Activated CD4-positive, alpha-beta T cell treated with anti-CD3 and anti-CD28 coated beads, Interleukin-2, amount 10 ng/mL, durations not matched to agents 7 days and 5 days (primary cell): ENCODE measurements at places on chromosomes 2 and 18. TPM values are rescaled to one million over a fixed set of nuclear protein-coding genes. Genes with fewer than 3 reads are reported as not detected.

DNA sequence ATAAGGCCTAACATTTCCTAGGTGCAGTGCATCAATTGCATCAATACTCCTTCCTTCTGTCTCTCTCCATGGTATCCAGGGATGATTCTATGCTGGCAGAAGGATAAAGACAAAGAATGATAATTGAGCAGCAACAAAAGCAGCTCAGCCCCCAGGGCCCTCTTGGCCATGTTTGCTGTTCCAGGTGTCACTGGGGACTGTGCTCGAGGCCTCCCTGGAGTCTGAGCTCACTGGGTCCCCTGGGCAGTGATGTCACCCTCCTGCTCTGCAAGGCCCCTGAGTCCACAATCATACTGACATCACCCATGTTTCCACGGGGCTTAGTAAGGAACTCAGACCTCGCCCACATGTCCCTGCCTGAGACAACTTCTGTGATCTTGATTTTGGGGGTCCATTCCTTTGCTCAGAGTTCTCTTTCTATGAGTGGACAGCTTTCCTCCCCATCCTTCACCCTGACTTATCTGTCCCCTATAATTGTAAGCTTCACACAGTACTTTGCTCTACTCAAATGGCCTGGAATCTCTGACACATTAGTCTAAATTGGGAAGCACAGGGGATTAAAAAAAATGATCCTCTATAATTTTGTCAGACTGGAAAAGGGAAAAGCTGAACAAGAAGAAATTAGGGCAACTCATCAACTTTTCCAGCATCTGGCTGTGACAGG lies 15.8 kb upstream of the EXOC6B start:
- DNase-seq, result no peak

- no peak for DNase-seq
Observed at GRCh38 chr2:209424199-209424701, 403 bp downstream of the MAP2 start.

GRCh38 chr2:216583606-216584005 lies 49.6 kb upstream of the IGFBP2 start:
- no peak for DNase-seq

DNA sequence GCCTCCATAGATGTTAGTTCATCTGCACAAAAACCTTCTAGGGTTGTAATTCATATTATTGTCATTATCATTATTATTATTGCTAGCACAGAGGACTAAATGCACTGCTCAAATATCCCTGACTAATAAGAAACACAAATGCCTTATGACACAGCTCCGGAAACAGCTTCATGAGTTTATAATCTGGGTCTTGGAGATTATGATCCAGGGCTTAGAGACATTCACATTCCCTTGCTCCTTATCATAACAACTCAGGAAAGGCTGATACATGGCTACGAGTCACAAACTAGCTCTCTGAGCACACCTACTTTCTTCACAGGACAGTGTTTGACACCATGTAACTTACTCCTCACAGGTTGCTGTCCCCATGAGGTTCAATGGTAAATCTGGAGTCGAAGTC lies 102.2 kb upstream of the TTC39C start:
- no peak for DNase-seq

GRCh38 chr2:146413086-146413610 lies 1431.7 kb upstream of the ACVR2A start:
- DNase-seq, result no peak

DNA sequence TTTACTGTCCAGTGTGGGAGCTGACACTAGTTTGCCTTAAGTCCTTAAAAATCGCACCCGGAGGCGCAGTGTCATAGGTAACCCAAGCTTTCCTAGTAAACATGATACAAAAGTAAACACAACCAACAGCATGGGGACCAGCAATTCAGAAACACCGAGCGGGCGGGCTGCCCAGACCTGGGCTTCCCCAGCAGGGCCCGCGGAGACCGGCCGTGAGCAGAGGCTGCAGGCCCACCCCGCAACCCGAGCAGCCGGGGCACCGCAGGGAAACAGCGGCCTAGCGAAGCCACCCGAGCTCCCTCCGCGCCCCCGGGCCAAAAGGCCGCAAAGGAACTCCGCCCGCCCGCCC lies 296 bp downstream of the TTC21B start:
- DNase-seq, result no peak

GRCh38 chr2:1721706-1722646 lies 22.3 kb downstream of the PXDN start:
- DNase-seq, result no peak

DNA sequence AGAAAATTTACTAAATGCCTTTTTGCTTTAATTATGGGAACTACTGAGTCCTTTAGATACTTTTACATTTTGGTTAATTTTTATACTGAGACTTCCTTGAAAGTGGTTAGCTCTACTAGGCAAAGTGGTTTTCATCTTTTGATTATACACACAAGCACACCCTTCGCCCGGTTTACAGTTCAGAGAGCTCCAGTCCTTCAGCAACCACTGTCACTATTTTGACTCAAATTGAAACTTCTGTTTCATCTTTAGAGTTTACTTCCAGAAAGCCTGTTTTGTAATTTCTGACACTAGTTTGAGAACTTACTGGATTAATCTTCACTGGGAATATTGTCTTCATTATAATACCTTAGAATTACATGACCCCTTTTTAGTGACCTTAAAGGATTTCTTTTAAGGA lies 140.3 kb upstream of the FOSL2 start:
- peak; percentile 74 for DNase-seq

- no peak for DNase-seq
Observed at GRCh38 chr2:122564843-122565242, 809.4 kb downstream of the TSN start.

DNA sequence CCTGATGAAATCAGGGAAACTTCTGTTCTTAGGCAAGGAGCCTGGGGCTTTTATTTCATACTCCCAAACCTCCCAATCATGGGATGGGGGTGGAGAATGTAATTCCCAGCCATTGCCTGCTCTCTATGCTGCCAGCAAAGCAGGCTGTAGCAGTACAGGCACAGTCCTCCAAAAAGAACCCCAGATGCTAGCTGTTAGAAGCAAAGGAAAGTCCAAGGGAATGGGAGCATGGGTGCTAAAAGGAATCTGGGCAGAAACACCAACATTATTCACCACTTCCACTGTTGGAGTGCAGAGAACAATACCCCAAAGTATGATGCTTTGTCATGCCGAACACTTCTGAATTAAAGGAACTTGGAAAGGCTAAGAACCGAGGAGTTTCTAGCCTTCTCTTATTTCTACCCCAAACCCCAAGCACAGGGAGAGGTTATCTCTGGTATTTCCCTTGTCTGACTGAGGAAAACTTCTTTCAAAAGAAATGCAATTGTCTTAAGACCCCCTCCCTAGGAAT lies 24.7 kb downstream of the MDH1 start:
- DNase-seq, result no peak

GRCh38 chr2:159713631-159714246 lies 1.4 kb downstream of the MARCHF7 start:
- no peak for DNase-seq

DNA sequence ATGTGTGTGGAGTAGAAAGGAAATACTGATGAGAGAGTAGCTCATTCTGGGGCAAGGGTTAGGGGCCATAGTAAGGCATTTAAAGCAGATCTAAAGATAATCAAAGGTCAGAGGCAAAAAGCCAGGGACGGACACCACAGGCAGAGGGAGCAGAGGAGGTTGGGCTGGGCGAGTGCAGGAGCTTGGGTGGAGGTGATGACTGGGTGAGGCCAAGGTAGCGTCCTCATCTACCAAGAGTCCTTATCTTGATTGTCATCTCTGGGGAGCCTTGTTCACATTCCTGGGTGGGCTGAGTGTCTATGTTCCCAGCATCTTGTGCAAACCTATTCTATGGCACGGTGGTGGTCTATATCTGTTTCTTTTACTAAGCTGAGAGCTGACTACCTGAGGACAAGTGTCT lies 26.1 kb upstream of the SAG start:
- DNase-seq, result no peak

GRCh38 chr2:216056739-216057138 lies 24.9 kb downstream of the PECR start:
- DNase-seq, result no peak

GRCh38 chr2:75381032-75381431 lies 179.7 kb downstream of the EVA1A start:
- no peak for DNase-seq

DNA sequence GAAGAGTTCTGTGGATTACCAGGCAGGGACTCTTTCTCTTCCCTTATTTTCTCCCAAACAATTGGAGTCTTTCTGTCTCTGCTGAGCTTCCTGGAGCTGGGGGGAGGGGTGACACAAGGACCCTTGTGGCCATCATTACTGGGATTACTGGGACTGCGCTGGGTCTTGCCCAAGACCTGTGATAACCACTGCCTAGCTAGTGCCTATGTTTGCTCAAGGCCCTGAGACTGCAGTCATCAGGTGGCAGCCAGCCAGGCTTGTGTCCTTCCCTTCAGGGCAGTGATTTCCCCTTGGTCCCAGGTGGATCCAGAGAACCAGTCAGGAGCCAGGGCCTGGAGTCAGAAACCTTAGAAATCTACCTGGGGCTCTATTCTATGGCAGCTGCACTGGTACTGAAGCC lies 355.6 kb downstream of the PARD3B start:
- DNase-seq, result no peak

DNA sequence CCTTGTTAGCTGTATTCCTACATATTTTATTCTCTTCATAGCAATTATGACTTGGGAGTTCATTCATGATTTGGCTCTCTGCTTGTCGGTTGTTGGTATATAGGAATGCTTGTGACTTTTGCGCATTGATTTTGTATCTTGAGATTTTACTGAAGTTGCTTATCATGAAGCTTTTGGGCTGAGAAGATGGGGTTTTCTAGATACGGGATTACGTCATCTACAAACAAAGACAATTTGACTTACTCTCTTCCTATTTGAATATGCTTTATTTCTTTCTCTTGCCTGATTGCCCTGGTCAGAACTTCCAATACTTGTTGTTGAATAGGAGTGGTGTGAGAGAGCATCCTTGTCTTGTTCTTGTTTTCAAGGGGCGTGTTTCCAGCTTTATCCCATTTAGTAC lies 569.8 kb upstream of the NRXN1 start:
- DNase-seq, result no peak

- DNase-seq, result no peak
Observed at GRCh38 chr2:102237176-102237575, 50.4 kb downstream of the IL1RL2 start.

DNA sequence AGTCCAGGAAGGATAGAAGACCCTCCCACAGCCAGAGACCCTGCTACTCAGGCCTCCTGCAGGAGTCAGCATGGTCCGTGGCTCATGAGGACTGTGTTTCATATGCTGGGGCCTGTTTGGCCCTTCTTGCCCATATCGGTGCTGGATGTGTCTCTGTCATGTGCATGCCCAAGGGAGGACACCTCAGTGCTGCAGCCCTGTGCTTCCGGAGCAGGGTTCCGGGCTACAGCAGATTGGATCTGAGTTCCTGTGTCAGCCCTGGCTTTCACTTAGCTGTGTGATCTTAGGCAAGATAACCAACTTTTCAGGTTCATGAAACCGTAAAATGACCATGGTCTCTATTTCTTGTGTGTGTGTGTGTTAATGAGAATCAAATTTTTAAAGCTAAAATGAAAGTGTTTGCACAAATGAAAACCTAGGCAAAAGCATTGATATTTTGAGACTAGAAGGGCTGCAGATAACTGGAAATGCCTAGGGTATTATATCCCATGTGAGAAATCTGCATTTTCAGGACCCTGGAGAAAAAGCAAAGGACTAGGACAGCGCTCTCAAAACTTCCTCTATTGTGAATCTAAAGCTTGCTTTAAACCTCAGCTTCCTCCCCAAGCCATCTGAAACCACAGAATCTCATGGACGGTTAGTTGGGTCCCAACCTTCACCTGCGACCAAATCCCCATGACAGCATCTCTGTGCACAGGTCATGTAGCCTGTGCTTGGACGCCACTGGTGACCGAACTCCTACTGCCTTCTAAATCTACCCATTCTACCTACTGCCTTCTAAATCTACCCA lies 58.8 kb upstream of the CAPN13 start:
- DNase-seq, result no peak

GRCh38 chr2:18597618-18598017 lies 8.2 kb upstream of the NT5C1B start:
- DNase-seq, result no peak

- DNase-seq, result no peak
Observed at GRCh38 chr2:64860276-64860885, 128.8 kb upstream of the SLC1A4 start.

DNA sequence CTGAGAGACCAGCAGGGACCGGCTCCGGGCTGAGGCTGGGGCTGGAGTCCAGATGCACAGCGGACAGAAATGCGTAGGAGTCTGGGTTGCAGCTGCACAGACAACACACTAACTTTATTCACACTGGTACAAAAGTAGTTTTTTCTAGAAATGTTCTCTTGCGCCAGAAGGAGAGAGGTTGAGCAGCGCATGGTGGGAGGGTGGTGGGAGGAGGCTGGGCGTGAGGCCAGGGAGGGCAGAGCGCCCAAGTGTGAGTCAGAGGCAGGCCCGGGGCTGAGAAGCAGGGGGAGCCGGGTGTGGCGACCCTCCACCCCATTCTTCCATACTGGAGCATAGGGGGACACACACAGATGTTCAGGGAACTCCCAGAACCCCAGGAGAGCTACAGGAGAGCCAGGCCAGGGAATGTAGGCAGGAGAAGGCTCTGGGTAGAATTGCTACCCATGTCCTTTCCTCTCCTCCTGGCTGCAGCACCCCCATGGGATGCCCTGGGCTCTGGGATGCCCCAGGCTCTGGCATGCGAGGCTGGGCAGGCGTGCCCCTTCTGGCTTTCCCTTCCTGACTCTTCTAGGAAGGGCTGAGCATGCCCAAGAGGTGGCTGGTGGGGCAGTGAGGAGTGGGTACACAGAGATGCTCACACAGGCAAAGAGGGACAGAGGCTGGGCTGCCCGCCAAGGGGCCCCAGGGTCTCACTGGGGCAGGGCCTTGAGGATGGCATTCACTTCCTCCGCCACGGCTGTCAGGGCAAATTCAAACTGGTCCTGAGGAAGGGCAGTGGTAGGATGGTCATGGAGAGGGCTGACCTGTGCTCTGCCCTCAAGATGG lies 10.6 kb downstream of the DNAJB2 start:
- no peak for DNase-seq

Gene MROH2A
- not detected for total RNA-seq

Gene FAHD2A
- total RNA-seq, result 34.3 TPM

Gene NXPH2
- total RNA-seq, result not detected

Gene DNAH7
- total RNA-seq, result 0.04 TPM

Gene ASTL
- 0.22 TPM for total RNA-seq

Gene FECH
- total RNA-seq, result 23.1 TPM

Gene SLC9A4
- 0.10 TPM for total RNA-seq

Gene DSC2
- not detected for total RNA-seq

Gene NAT8
- total RNA-seq, result not detected

Gene SPATA3
- total RNA-seq, result 0.71 TPM

Gene MLPH
- not detected for total RNA-seq

Gene DSG2
- 1.3 TPM for total RNA-seq

Gene C2orf80
- not detected for total RNA-seq

Gene CCDC142
- 26.8 TPM for total RNA-seq

Gene PLA2R1
- total RNA-seq, result not detected

Gene LIPG
- 0.15 TPM for total RNA-seq

Gene LPIN2
- 99.6 TPM for total RNA-seq

Gene RAMP1
- total RNA-seq, result 4.9 TPM

Gene UPP2
- not detected for total RNA-seq

Gene ACMSD
- not detected for total RNA-seq
